Right ventricle myocardium inferior (tissue), 1 donor: ENCODE measurements at places on chromosomes 6 and 20.
A peak's percentile ranks its signal among the peaks of the same experiment; 100 is the strongest.

- DNase-seq, result no peak
Measured at GRCh38 chr6:142927271-142927580, 17.8 kb downstream of the HIVEP2 start.

DNA sequence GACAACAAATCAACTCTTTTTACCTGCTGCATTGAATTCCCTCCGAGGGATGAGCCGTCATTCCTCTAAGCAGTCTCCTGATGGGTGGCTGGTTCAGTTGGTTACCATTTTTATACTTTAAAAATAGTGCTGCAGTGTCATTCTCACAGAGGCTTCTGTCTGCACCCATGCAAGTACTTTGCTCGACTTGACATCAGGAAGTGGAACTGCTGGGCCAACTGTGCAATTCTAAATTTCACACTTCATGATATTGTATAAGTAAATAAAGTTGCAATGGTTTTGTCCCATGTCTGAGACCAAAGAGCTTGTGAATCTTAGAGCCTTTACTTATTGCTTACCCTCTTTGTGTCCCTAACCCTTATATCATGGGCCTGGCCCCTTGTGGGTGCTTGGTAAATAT lies 2.5 kb downstream of the BTN3A1 start:
- no peak for DNase-seq

GRCh38 chr6:63672582-63673129 lies 37.1 kb downstream of the PHF3 start:
- no peak for DNase-seq

DNA sequence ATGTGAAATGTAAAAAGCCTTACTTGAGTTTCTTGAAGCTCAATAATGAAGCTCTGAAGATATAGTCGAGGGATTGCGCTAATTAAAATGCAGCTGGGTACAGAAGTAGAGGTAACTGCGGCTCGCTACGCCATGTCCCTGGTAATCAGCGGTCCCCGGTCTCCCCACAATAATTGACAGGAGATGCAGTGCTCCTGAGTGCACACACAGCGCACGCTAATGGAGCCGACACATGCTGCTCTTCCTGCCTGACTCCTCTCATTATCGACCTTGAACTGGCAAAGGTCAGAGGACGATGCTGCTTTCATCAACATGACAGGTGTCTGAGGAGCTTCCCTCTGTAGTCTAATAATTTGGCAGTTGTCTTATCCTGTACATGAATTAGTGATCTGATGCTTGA lies 365.9 kb downstream of the RNF144B start:
- DNase-seq, result peak; percentile 21

DNA sequence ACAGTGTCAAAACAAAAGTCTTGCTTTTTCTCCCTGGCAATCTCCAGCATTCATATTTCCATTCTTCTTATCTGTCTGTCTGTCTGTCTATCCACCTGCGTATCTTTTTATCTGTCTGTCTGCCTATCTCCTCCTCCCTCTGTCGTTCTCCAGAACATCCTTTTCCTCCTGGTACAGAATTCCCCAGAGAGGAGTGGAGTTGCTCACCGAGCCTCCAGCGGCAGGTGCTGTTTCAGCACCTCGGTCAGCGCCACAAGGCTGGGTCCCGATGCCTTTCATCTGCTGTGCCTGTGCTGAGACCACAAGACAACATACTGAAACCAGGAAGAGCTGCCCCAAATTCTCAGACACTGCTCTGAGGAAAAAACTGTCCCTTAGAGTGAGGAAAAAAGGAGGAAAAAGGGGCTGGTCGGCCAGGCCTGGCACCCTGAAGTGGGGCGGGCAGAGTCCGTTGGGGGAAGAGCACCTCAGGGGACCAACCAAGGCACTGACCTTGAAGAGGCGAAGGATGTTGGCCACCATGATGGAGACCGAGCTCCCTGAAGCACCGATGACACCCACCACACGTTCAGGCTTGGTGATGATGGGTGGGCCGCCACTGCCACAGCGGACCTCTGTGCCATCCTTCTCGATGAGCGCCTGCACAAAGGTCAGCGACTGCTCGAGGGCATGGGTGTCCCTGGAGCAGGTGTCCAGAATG lies 13.3 kb downstream of the GRM4 start:
- no peak for DNase-seq

GRCh38 chr20:1870323-1870722 lies 24.9 kb upstream of the SIRPA start:
- DNase-seq, result no peak

DNA sequence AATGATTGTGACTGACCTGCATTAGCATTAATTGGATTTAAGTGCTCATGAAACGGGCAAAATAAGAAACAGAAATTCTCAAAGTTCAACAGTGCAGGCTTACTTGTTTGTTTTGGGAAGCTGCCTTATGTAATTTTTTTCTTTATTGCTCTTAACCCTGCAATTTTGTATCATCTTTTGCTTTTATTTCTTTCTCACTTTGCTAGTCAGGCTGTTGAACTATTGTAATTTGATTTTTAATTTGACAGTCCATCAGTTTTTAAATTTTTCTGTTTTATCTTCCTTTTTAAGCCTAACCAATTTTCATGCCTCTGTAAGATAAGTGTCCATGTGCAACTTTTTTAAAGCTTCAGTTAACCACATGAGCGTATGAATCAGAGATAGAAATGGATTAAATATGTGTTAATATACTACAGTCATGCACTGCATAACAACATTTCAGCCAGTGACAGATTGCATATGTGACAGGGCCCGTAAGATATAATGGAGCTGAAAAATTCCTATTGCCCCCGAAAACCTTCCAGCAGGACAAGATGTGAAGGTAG lies 44.6 kb downstream of the PEX7 start:
- no peak for DNase-seq

- DNase-seq, result no peak
Measured at GRCh38 chr6:38445925-38446324, 193.8 kb downstream of the BTBD9 start.

DNA sequence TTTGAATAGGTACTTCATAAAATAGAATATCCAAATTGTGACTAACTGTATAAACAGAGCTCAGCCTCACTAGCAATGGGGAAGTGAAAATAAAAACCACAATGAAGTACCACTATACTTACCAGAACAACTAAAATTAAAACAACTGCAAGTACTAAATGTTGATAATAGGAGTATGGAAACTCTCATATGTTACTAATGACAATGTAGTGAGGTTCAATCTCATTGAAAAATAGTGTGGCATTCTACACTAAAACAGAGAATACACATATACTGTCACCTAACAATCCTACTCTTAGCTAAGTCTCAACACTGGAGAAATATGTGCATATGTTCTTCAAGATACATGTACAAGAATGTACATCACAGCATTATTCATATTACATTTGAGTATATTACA lies 132.0 kb upstream of the CARMIL1 start:
- DNase-seq, result no peak
